ENCODE measurements at places on chromosomes 13 and 19. TPM values are rescaled to one million over a fixed set of nuclear protein-coding genes. Genes with fewer than 3 reads are reported as not detected.

DNA sequence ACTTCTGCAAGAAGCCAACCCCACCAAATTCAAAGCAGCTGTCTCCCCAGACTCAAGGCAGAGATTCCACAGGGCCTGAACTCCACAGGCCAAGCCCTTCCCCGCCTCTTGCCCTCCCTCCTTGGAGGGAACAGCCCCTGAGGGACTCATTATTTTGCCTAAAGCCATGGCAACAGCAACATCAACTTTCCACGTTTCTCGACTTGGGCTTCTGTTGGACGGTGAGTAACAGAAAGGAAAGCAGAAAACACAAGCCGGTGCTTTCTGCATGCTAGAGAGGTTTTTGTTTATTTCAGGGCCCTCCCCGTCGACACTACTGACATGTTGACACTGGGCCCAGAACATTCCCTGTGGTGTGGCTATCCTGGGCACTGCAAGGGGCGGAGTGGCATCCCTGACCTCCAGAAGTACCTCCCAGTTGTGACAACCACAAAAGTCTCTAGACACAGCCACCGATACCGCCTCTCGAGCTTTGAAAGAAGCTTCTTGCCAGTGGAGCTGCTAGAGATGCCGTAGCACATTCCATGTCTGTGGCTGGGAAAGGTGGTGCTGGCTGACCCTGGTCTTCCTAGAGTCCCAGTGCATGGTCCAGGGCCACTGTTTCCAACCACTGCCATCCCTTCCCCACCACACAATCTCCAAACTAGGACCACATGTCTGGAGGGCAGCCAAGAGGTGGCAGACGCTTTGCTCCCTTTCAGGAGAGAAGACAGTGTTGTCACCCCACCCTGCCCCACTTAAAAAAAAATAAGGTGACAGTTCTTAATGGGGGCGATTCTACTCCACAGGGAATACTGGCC is 12.8 kb downstream of the CAPS start:
- DNase-seq = no peak

GRCh38 chr13:100338275-100338674 is 249.4 kb downstream of the PCCA start:
- no peak for DNase-seq

DNA sequence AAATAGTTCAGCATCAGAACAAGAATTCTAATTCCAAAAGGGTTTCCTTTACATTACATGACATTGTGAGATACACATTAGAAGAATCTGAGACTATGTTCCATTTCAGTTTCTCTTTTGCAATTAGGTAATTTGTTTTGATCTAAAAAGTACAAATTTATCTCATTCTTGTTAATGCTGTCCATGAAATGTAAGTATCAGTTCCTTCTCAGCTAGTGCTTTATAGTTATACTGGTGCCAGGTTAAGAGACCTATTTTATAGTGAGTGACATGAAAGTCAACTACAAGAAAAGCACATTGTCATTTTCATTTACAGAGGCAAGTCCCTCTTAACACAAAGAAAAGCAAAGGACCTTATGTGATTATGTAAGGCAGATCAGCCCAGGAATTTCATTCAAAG is 43.9 kb downstream of the RCBTB2 start:
- DNase-seq = no peak

- no peak for DNase-seq
Observed at GRCh38 chr19:8423817-8424223, 10.7 kb downstream of the MARCHF2 start.

DNA sequence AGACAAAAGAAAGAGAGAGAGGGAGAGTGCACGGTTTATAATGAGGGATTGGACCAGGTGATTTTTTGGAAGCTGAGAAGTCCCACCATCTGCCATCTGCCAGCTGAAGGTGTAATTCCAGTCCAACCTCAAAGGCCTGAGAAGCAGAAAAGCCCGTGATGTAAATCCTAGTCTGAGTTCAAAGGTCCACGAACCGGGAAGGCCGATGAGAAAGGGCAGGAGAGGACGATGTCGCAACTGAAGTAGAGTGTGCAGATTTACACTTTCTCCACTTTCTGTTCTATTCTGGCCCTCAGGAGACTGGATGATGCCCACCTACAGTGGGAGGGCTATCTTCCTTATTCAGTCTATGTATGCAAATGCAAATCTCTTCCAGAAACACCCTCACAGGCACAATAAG is 500.0 kb downstream of the DIAPH3 start:
- no peak for DNase-seq

GRCh38 chr19:18712981-18713380 is 29.5 kb downstream of the CRTC1 start:
- no peak for DNase-seq

DNA sequence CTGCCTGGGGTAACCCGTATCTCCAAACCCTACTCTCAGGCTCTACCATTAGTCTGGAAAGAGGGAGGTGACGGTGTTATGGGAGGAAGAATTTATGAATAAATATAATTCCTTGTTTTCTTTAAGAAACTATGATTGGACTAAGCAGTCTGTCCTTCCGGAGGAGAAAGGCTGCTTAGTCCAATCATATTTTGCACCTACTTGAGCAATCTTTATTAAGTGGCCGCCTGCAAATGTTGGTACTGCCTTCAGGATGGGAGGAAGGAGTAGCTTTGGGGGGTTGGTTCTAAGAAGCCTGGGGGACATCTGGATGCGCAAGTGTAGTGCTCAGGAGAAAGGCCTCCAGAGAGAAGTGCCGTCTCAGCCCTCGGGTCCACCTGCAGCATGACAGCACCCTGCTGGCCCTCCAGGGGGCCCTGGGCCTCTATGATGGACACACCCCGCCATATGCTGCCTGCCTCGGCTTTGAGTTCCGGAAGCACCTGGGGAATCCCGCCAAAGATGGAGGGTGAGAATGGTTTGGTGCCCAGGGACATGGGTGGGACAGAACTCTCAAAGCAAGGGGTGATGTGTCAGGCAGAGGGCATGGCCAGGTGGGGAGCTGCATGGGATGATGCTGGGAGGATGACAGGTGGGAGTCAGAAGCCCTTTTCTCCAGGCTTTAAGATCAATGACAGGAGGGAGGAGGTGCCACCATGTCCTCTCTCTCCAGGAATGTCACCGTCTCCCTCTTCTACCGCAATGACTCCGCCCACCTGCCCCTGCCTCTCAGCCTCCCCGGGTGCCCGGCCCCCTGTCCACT is 4.1 kb downstream of the ACP4 start:
- DNase-seq = no peak

GRCh38 chr19:51320280-51320657 is 8.8 kb downstream of the IGLON5 start:
- DNase-seq = no peak

DNA sequence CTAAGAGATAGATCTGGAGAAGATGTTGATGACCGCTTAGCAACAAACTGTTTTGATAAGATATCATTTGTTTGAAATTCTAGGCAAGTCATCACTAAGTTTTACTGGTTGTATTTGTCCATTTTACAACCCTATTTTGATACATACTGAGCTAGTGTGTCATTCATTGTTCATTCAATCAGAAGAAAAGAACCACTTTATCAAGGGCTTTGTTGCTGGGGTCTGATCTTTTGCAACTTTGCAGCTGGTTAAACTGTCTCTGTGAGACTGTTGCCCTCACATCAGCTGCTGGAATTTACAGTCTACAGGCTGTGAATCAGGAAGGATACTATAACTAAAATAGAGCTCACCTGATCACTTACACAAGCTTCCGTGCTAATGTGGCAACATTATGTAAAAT is 290.5 kb downstream of the RFC3 start:
- DNase-seq = no peak

DNA sequence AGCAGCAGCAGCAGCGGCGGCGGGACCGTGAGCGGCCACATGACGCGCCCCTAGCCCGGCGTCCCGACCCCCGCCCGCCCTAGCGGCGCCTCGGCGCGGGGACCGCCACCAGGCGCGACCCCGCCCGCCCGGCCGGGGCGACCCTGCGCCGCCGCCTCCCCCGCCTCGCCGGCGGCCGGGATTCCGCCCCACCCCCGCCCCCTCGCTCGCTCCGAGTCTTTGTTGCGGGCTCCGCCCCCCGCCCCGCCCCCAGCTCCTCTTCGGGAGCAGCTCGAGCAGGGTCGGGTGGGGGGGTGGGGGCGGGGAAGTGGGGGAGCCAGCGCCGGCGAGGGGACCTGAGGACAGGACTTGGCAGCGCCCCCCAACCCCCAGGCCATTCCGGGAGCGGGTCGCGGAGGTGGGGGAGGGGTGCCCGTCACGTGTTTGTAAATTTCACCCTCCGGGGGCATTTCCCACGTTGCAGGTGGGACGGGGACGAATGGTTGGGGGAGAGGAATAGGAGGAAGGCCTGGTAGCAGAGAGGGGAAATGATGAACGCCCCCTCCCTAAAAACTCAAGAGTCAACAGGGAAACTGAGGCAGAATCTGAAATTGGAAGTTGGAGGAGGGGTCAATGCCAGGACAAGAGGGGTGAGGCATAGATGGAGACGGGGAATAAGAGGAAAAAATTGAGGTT is at the start of gene OLFM2:
Gene OLFM2 (minus strand): TSS at position 190 of the 675 bp plus-strand sequence. CDS start 149 bp downstream, at position 41.
- DNase-seq = no peak

DNA sequence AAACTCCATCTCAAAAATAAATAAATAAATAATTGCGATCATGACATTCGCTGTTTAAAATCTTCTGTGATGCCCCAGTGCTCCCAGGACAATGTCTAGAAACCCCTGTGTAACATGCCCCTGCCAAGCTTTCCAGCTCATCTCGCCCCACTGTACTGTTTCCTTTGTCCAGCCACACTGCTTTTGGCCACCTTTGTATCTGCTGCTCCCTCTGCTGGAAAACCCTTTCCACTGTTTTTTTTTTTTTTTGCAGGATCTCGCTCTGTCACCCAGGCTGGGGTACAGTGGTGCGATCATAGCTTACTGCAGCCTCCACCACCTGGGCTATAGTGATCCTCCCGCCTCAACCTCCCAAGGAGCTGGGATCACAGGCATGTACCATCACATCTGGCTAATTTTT is 7.5 kb downstream of the PLAUR start:
- DNase-seq = no peak

- DNase-seq = no peak
Observed at GRCh38 chr19:6035026-6035425, 57.1 kb upstream of the RANBP3 start.

GRCh38 chr19:34351382-34351826 is 13.6 kb upstream of the GPI start:
- DNase-seq = no peak

Gene TECR
- 189 TPM for total RNA-seq

Gene CDC42EP5
- not detected for total RNA-seq

Gene TUBA3C
- total RNA-seq = not detected

Gene ERICH4
- total RNA-seq = not detected

Gene MED25
- total RNA-seq = 41.8 TPM

Gene MYO16
- total RNA-seq = 14.9 TPM
